Stimulated activated CD4-positive, alpha-beta T cell treated with anti-CD3 and anti-CD28 coated beads, Interleukin-1b, Interleukin-23, amount 100 ng/mL, for 1 hour (primary cell): ENCODE measurements at places on chromosomes 7 and 10.

- no peak for DNase-seq
Observed at GRCh38 chr7:142881586-142882337, 3.8 kb downstream of the TRPV6 start.

DNA sequence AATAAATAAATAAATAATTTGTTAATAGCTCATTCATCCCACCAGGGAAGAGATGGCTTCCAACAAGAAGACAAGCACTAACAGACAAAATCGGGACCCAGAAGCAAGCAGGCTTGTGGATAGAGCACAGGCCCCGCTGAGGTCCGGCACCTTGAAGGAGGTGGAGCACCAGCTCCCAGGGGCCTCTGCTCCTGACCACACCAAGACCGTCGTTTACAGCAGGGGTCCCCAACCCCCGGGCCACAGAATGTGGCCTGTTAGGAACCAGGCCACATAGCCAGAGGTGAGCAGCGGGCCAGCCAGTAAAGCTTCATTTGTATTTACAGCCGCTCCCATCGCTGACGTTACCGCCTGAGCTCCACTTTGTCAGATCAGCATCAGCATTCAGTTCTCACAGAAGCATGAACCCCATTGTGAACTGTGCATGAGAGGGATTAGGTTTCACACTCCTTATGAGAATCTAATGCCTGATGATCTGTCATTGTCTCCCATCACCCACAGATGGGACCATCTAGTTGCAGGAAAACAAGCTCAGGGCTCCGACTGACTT, 33.3 kb upstream of the SUN1 start:
- DNase-seq: no peak

DNA sequence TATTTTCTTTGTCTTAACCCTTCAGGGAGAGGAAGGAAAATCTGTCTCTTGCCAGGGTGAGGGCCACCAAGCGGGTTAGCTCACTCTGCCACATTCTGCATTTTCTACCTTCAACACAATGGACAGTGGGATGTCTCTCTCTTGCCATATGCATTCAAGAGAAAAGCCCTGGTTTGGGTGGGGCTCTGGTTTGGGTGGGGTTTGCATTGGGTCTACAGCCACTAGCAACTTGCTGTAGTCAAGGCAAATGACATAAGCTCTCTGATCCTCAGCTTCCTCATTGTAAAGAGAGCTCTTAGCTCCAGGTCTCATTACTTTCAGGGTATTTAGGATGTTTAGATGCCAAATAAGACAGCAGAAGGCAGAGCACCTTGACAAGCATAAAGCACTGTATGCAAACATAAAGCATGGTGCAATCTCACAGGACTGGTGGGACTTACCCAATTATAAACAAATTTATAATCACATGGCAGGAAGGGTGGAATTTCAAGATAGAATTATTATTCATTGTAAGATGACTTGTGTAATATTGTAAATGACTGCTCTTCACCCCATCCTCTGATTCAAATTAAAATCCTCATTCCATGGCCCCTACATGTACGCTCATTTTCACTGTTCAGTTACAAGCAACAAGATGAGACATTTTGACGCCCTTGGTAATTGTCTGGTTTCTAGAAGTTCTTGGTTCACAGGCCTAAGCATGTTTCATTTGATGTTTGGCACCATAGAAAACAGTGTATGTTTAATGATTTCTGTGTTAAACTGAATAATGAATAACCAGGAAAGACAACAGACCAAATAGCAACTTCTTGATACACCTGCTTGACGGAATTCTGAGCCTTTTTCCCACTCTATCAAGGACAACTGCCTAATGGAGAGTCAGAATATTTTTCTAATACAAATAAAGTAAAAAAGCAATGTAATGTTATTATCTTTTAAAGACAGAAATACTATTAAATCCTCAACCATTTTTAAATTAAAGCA, 258.9 kb downstream of the KCNMA1 start:
- no peak for DNase-seq

- DNase-seq: no peak
Observed at GRCh38 chr7:69776611-69777010, 178.3 kb downstream of the AUTS2 start.

DNA sequence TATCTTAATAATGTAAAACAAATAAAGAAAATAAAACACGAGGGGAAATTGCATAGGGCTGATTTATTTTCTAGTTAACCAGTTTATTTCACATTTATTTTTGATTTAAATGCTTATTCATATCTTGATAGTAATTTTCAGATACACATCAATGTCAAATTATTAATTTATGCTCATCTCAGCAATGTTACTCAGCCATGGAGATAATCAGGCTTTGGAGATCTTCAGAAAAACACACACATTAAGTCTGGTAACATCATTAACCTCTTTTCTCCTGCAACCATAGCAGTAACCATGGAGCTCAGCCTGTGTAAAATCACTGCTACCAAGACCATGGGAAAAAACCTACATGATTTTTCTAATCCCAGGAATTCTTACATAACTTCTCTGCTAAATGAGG, 31.9 kb upstream of the TBX20 start:
- DNase-seq: no peak

- no peak for DNase-seq
Observed at GRCh38 chr10:71772832-71773220, 494 bp downstream of the VSIR start.

DNA sequence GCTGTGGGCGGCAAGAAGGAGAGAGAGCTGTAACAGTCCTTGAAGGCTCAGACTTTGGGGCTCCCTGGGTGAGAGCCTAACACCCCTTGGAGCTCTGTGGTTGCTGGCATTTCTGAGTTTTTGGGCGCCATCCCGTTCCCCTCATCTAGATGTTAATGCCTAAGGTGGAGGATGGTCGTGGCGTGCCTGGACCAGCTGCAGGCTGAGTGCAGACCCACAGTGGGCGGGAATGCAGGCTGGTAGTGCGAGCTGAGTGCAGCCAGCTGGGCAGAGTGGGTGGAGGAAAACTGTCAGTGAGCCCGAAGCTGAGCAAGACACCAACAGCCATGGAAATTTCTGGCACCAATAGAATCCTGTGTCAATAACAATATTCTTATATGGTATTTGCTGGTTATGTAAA, 403.0 kb downstream of the ANKRD7 start:
- DNase-seq: no peak

- no peak for DNase-seq
Observed at GRCh38 chr7:102111061-102112041, 175.3 kb upstream of the SH2B2 start.

DNA sequence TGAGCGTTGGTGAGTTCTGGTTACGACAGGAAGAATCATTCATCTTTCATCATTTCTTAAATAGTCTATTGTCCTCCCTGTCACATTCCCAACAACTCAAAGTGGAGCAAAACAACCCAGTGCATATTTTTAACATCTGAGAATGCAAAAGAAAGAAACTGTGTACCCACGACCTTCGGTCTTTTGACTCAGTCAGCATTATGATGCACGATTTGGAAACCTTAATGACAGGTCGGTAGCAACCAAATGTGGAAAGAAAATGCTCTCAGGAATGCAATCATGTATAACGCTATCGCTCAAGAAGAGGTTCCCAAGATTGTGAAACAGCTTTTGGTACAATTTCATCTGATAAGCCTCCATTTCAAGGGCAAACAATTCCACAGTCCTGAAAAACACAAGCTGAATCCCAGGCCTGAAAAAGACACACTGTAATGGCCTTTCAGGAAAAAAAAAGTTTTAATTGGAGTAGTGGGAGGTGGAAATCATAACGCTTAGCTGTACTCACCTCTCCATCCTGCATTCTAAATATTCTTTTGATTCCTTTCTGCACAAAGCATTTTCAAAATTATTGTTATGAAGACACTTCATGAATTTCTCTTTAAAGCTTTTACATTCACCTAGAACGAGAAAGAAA, 2.6 kb downstream of the COX19 start:
- DNase-seq: no peak

DNA sequence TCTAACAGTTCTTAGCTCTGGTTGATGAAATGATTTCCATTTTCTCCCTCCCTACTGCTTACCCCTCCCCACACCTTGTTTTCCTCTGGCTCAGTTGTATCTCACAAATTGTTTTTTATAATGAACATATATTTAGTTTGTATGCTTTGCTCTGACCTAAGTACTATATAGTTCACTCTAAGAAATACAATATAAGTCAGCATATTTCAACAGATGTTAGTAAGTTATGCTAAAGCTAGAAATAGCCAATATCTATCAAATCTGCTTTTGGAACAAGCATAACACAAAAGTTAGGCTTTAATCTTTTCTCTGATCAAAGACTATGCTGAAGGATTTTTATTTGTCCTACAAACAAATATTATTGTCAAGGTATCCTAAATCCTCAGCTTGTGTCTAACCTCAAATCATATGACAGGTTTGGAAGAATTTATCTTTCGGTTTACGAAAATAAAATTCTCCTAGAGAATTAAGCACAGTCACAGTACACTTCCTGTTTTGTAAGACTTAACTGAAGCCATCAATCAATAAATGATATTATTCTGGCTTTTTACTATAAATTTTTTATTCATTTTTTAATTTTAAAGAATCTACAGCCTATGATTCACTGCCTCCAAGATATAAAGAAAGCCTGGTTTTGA, 67.0 kb downstream of the IMMP2L start:
- DNase-seq: no peak

GRCh38 chr7:69172357-69173077, 425.8 kb upstream of the AUTS2 start:
- no peak for DNase-seq

GRCh38 chr7:38217672-38218071, 39.6 kb downstream of the STARD3NL start:
- no peak for DNase-seq

- DNase-seq: no peak
Observed at GRCh38 chr10:14742815-14743214, 31.9 kb downstream of the FAM107B start.

DNA sequence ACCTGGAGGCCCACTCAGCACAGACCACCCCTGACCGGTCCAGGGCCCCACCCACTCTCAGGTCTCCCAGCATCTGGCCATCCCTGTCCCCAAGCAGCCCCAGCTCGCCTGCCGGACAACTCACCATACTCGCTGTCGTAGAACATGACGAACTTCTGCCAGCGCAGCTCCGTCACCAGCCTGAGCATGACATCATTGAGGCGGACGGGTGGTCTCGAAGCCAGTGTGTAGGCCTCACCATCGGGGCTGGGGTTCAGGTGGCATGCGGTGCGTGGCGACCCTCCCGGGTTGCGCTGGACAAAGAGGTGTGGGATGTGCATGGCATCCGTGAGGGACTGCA, 160.4 kb downstream of the GRID1 start:
- no peak for DNase-seq

- no peak for DNase-seq
Observed at GRCh38 chr10:62582804-62583208, 208.6 kb downstream of the ZNF365 start.

DNA sequence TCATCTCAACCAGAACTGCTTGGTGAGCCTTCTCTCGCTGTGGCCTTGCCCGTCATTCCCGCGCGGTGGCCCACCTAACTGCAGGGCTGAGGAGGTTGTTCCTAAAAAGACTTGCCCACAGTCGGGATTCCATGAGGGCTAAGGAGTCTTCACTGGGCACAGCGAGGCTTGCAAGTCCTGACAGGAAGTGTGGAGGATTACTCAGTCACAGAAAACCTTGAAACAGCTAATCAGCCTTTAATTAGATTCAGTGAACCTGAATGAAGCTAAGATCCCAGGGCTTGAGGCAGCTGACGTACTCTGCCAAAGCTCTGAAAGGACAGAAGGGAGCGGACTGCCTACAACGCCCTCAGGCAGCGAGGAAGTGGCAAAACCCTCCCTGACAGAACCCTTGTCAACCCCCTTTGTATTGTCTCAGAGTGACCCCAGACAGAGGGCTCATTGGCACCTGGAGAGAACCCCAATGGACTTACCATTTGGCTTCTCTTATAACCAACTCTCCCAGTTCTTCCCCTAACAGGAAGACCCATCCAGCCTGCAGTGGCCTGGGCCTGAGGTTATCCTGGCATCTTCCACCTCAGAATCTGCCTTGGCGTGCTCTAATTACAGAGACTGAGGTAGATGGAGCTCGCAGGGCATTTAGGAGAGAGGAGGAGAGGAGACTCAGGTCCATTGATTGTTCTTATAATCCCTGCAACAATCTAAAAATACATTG, 2.5 kb upstream of the LAMB4 start:
- DNase-seq: no peak

GRCh38 chr7:134458341-134458805, 527 bp downstream of the AKR1B1 start:
- DNase-seq: peak; percentile 1

GRCh38 chr7:129493555-129493954, 8.8 kb upstream of the SMKR1 start:
- DNase-seq: no peak

DNA sequence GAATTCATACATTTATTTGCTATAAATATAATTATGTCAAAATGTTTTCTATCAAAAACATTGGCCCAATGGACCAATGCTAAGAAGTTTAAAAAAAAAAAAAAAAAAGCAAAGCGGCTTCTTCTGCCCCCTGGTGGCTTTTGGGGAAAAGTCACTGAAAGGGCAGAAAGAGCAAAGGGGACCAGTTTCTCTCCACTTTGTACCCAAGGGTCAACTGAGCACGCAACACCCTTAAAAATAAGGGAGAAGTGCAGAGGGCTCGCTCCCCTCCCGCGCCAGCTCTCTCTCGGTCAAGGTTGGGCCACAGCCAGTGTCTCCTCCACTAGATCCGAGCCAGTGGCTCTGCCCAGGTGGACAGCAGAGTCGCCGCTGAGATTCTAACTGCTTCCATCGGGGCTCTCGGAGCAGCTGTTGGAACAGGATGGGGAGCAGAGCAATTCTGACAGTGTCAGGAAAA, 136.4 kb upstream of the FGFR2 start:
- no peak for DNase-seq

DNA sequence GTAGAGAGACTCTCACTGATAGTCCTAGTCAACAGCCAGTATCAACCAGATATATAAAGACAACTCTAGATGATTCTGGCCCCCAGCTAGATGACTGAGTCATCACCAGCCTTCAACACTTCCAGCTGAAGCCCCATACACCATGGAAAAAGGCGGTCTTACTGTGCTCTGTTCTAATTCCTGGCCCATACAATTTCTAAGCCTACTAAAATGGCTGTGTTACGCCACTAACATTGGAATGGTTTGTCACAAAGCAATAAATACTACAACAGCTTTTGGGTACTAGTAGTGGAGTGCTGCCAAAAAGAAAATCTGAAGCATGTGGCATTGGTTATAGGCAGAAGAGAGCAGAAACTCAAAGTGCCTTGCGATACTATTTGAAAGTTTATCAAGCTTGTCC, 13.0 kb upstream of the TES start:
- DNase-seq: no peak

- DNase-seq: no peak
Observed at GRCh38 chr7:155852426-155853301, 40.4 kb upstream of the SHH start.

GRCh38 chr7:5774790-5775189, 6.7 kb downstream of the RNF216 start:
- DNase-seq: no peak
